ENCODE measurements at places on chromosomes 5 and 9. TPM values are rescaled to one million over a fixed set of nuclear protein-coding genes. Genes with fewer than 3 reads are reported as not detected.
A peak's percentile ranks its signal among the peaks of the same experiment; 100 is the strongest.

GRCh38 chr5:123673107-123673506, 161.1 kb downstream of the CSNK1G3 start:
- H3K4me3 ChIP-seq, result no peak overlapping the region
- no peak for DNase-seq
- H3K27ac ChIP-seq, result peak overlapping the region; percentile 54
- 0 out of 2 replicates have a peak, but pooled peaks cover 3% of the 10 kb centered on the region for H3K27me3 ChIP-seq

- H3K4me3 ChIP-seq, result peak overlapping the region; percentile 95
- H3K4me1 ChIP-seq, result peaks cover 53% of the 10 kb centered on the region
- peak overlapping the region; percentile 98 for H3K27ac ChIP-seq
- peaks cover 54% of the 10 kb centered on the region for H3K36me3 ChIP-seq
Observed at GRCh38 chr5:106985174-106985573, 685.6 kb downstream of the EFNA5 start.

DNA sequence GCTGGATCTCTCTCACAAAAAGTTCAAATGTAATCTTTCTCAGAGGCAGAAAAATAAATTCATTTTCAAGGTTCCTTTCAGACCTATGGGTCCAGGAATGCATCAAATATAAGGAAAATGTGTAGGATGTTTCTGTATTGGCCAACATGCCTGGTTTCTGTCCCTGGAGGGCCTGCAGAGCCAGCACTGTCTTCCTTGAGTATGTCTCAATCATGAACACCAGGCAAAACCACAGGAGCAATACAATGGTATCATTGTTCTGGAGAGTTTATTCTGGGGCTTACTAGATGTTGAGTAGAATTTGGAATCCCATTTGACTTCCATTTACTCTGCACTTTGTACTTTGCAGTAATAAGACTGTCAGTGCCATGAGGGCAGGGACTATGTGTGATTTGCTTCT, 23.5 kb downstream of the INSYN2B start:
- peaks cover 13% of the 10 kb centered on the region for H3K4me1 ChIP-seq
- H3K4me3 ChIP-seq, result no peak overlapping the region
- no peak for DNase-seq
- H3K27me3 ChIP-seq, result no peaks in the 10 kb centered on the region
- H3K36me3 ChIP-seq, result no peaks in the 10 kb centered on the region

GRCh38 chr5:154446195-154447088, 645 bp downstream of the SAP30L start:
- H3K27me3 ChIP-seq, result peaks cover 8% of the 10 kb centered on the region
- H3K4me1 ChIP-seq, result peaks cover 18% of the 10 kb centered on the region
- peak; percentile 67 for DNase-seq
- H3K27ac ChIP-seq, result no peak overlapping the region
- H3K36me3 ChIP-seq, result peaks cover 9% of the 10 kb centered on the region

GRCh38 chr5:151053796-151054462, 26.9 kb downstream of the TNIP1 start:
- DNase-seq, result no peak
- H3K4me1 ChIP-seq, result no peaks in the 10 kb centered on the region
- H3K36me3 ChIP-seq, result peaks cover 20% of the 10 kb centered on the region
- H3K27ac ChIP-seq, result no peak overlapping the region
- no peaks in the 10 kb centered on the region for H3K27me3 ChIP-seq
- H3K4me3 ChIP-seq, result no peak overlapping the region

- no peak for DNase-seq
- no peaks in the 10 kb centered on the region for H3K36me3 ChIP-seq
- H3K4me3 ChIP-seq, result no peak overlapping the region
- no peak overlapping the region for H3K27ac ChIP-seq
- no peaks in the 10 kb centered on the region for H3K27me3 ChIP-seq
Observed at GRCh38 chr5:89216606-89217005, 333.6 kb upstream of the MEF2C start.

GRCh38 chr5:19928562-19929421, 59.2 kb downstream of the CDH18 start:
- peak overlapping the region; percentile 10 for H3K4me3 ChIP-seq
- H3K27ac ChIP-seq, result no peak overlapping the region
- H3K27me3 ChIP-seq, result peaks cover 23% of the 10 kb centered on the region
- no peaks in the 10 kb centered on the region for H3K36me3 ChIP-seq
- peaks cover 35% of the 10 kb centered on the region for H3K4me1 ChIP-seq

DNA sequence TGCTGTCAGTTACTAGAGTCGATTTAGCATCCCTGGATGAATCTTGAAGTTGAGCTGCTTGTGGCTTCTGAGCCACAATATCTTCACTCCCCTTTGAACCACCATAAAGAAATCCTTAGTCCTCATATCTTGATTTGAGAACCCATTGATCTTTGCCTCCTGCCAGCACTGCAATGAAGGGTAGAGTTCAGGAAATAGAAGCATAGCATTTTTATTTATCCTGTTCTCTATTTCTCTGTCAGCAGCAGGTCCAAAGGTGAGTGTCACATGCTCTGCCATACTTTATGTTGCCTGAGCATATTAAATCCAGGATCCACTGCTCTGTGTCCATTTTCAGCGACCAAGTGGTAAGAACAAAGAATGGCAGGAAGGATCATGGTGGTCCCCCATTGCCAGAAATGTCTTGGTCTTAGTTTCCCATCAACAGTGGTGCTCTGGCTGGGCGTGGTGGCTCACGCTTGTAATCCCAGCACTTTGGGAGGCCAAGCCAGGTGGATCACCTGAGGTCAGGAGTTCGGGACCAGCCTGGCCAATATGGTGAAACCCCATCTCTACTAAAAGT, 80.2 kb upstream of the PANK3 start:
- no peak overlapping the region for H3K27ac ChIP-seq
- no peaks in the 10 kb centered on the region for H3K36me3 ChIP-seq
- DNase-seq, result no peak
- peaks cover 10% of the 10 kb centered on the region for H3K4me1 ChIP-seq
- H3K27me3 ChIP-seq, result no peaks in the 10 kb centered on the region

DNA sequence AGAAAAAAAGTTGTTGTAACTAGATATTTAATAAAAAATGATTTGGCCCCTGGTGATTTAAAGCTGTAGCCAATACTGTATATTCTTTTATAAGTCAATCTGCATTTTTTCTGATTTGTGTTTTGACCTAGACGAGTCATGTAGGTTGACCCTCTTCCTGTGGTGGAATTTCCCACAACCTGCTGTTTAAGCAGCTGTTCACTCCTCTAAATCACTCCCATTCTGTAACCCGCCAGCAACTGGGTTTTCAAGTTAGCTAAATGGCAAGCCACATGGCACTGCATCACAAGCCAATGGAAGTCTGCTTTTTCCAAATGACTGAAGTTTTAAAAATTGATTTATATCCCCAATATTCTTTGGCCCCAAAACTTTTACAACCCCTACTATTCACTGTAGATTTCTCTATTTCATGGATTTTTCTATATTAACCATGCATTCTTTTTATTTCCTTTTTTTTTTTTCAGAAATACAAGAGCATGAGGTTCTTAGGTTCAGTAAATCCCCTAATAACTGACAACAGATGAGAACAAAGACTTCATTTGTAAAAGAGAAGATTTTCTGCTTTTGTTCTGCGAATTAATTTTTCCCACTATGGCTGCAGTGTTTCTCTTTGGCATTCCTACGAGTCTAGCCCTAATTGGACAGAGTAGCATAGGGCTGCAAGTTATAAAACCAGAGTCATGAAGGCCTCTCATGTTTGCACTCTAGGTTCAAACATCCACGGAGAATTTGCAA, 184.5 kb upstream of the TLE4 start:
- no peaks in the 10 kb centered on the region for H3K27me3 ChIP-seq
- no peak for DNase-seq
- H3K4me1 ChIP-seq, result peaks cover 15% of the 10 kb centered on the region
- no peak overlapping the region for H3K27ac ChIP-seq

The GRIA1 gene
- total RNA-seq, result 0.76 TPM
